ENCODE measurements at places on chromosomes 6 and 20.

DNA sequence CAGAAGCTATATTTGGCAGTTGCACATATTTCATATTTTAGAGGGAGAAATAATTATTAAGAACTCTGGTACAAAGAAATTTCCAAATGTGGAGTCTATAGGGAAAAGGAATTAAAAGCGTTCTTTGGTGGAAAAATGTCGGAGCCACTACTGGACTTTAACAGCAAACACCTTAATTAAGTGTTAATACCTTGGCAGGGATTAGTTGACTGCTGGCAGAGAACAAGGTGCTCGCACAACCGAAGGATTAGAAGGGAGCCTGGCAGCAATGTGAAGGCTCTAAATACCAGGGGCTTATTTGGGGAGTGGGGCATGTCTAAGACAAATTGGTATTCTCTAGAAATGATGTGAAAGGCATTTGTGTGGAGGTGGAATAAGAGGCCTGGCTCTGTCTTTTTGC, 98.9 kb downstream of the PAK5 start:
- DNase-seq: no peak

- DNase-seq: no peak
Observed at GRCh38 chr20:62709537-62709905, 885 bp downstream of the NTSR1 start.

GRCh38 chr20:4657096-4657495, 64.6 kb upstream of the PRND start:
- no peak for DNase-seq

GRCh38 chr6:52595000-52595795, 18.3 kb upstream of the TRAM2 start:
- no peak for DNase-seq

GRCh38 chr6:106511288-106512047, 117.8 kb downstream of the RTN4IP1 start:
- peak; percentile 65 for DNase-seq

GRCh38 chr6:28251661-28252008, 434 bp downstream of the ZKSCAN4 start:
- no peak for DNase-seq

- DNase-seq: no peak
Observed at GRCh38 chr6:83711958-83712357, 3.1 kb upstream of the SNAP91 start.

DNA sequence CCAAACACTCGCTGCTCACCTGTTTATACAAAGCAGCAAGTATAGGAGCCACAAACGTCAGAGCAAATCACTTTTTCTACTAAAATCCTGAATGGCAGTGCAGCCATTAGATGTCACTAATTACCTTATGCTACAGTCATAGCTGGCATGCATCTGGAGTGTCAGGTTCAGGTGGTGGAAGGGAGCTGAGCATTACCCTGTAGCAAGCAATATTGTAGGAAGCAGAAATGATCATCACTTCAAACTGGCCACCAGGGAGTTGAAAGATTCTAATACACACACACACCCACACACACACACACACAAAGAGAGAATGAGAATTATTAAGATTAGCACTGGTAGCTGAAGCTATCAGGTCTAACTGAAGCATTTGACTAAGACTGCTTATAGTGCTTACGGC, 75.8 kb downstream of the EFHC1 start:
- no peak for DNase-seq

GRCh38 chr6:26202811-26203583, 115.8 kb downstream of the HFE start:
- DNase-seq: no peak

GRCh38 chr6:168574699-168575195, 133.8 kb downstream of the SMOC2 start:
- DNase-seq: no peak

All from activated T-cell treated with anti-CD3 and anti-CD28 coated beads, Interleukin-2, amount 50 U/mL, for 24 hours (primary cell).